Skeletal muscle cell (primary cell): ENCODE measurements at places on chromosomes 12 and 14.

- DNase-seq: peak; percentile 18
Observed at GRCh38 chr14:71591929-71592328, 340.3 kb upstream of the RGS6 start.

DNA sequence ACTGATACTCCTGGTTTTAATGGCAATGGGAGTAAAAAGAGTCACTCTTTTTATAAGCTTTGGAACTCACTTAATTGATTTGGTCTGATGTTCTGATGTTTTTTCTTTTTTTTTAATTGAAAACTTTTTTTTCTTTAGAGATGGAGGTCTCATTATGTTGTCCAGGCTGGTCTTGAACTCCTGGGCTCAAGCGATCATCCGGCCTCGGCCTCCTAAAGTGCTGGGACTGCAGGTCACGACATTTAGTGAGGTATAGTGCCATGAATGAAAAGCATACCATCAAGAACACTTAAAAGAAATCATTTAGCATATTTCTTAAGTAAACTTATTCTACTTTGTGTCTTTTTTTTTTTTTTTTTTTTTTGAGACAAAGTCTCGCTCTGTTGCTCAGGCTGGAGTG is 12.7 kb upstream of the EID3 start:
- DNase-seq: no peak

- DNase-seq: no peak
Observed at GRCh38 chr12:47302111-47302671, 222.4 kb upstream of the AMIGO2 start.

- no peak for DNase-seq
Observed at GRCh38 chr12:52631264-52631663, 12.9 kb upstream of the KRT73 start.

DNA sequence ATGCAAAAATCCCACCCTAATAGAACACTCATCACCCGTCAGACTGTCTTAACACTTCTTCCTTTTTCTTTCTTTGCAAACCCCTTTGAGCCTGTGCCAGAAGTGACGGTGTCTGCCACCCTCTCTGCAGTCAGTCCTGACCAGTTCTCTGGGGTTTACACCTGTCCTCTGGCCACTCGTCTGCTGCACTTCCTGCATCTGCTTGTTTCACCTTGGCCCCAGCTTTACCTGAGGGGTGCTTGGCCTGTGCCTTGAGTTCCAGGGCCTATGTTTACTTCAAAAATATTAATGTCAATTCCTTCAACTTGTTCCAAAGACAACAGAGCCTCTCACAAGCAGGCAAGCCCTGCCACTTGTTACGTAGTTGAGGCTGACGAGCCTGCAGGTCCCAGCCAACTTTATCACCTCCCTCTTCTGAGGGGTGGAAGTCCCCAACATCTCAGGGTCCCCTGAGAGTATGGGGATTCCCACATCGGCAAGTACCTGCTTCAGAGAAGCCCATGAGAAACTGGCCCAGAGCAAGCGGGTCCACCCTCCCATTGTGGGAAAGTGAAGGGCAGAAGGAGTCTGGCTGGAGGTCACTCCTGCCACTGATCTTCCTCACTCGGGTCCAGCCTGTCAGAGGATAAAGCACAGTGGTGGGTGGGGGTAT is 205.4 kb downstream of the DAD1 start:
- no peak for DNase-seq

GRCh38 chr14:104776481-104776880 is 19.1 kb downstream of the AKT1 start:
- DNase-seq: no peak

DNA sequence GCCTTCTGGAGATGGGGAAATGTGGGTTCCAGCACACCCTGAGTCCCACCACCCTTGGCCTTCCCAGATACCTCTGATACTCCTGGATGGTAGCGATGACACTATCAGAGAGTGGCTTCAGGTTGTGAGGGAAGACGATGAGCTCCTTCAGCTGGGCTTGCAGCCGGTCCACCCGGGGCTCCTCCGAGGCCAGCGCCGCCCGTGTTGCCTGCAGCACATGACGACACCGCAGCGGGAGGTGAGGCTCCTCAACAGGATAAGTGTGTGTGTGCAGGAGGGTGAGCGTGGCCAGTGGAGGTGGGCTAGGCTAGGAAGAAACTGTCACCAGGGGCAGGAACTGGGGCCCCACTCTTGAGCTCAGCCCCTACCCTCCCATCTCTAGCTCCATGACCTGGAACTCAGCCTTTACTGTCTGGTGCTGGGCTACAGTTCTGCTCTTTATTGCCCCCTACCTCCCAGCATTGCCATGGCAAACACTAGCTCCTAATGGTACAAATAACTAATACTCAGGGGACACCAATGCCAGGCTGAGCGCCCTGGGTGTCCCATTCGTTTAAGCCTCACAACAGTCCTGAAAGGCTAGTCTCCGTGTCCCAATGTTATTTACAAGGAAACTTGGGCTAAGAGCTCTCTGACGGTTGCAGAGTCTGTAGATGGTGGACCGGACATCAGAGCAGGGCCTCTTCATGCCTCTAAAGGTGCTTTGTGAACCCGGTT is 64.1 kb downstream of the SYNE3 start:
- DNase-seq: no peak

- DNase-seq: no peak
Observed at GRCh38 chr14:85618978-85619377, 89.0 kb downstream of the FLRT2 start.

DNA sequence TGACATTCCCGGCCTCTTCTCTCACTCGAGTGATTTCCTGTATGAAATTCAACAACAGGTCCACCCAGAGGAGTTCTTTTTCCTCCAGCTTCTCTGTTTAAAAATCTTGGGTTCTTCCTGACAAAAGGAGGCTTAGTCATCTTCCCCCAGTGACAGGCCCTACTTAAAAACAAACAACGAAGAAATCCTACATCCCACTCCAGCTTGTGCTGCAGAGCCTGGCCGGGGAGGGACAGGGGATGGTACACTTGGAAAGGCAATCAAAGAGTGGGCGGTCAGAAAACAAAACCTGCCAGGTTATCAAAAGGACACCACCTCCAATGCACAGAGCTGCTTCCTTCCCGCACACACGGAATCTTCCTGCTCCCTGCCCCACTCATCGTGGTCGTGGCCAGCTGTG is 101.3 kb downstream of the CACNA1C start:
- peak; percentile 31 for DNase-seq

DNA sequence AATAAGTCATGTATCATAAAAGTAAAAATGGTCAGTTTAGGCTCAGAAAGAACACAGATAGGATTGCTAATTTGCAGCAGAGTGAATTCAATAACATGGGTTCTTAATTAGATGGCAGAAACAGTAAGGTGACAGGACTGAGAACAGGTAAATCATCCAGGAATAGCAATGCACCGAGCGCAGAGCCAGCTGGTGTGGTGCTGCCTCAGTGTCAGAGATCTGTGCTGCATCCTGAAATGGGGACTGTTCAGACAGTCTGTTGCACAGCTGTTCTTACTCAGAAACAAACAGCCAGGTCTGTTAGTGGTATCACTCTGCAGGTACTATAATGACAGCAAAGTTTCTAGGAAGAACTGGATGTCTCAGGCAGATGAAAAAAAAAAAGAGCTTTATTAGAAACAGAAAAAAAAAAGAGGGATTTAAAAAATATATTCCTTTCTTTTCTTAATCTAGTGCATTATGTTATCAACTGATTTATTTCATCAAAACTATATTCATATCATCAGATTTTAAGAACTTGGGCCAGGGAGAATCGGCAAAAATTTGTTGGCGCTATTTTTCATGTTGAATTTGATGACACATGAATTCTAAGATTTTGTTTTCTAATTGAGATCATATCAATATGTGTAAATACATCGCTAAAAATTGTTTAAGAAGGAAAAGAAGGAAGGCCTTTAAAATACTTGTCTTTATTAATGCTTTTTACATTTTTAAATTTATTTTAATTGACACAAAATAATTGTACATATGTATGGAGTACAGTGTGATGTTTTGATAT is 501.8 kb downstream of the PRKD1 start:
- DNase-seq: no peak
